Tibial nerve (tissue), 4 donors: ENCODE measurements at places on chromosomes 3 and 15. TPM values are rescaled to one million over a fixed set of nuclear protein-coding genes. Genes with fewer than 3 reads are reported as not detected.

- no peak overlapping the region for H3K27ac ChIP-seq
- H3K36me3 ChIP-seq, result no peaks in the 10 kb centered on the region
- H3K27me3 ChIP-seq, result no peaks in the 10 kb centered on the region
- no peak overlapping the region for H3K4me3 ChIP-seq
- no peaks in the 10 kb centered on the region for H3K4me1 ChIP-seq
Measured at GRCh38 chr3:82163907-82164520, 402.6 kb upstream of the GBE1 start.

DNA sequence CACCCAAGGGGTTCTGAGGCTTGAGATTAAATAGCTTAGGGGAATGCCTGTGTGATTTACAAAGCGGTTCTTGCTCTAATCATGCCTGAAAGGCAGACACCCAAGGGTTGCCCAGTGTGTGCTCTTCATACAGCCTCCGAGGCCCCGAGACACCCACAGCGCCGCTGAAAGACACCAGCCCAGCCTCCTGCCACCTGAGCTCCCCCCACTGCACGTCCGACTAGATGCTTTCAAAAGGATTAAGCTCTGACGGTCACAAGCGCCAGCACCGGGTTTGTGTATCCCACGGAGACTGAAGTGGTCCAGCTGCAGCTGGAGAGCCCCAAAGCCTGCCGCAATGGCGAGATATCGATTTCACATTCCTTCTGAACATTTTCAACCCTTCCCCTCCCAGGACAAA is 50.3 kb downstream of the SPATA12 start:
- H3K36me3 ChIP-seq, result peaks cover 16% of the 10 kb centered on the region
- H3K4me3 ChIP-seq, result no peak overlapping the region
- no peaks in the 10 kb centered on the region for H3K4me1 ChIP-seq
- no peak for DNase-seq
- no peak overlapping the region for H3K27ac ChIP-seq

DNA sequence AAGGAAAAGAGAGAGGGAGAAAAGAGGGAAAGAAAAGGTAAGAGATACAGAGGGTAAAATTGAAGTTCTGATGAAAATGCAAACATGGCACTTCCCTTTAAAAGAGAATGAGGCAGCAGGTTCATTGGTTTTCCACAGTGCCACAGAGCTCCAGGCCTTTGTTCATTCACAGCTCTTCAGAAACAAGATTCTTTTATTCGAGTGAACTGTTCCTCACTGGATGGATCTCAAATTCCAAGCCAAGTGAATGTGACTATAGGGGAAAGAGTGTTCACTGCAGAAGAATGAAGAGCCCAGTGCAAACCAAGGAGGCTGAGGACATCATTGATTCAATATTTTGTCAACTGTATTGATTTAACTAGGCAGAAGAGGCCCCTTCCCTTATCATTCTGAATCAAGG is 280.3 kb upstream of the PROK2 start:
- H3K27me3 ChIP-seq, result no peaks in the 10 kb centered on the region
- H3K36me3 ChIP-seq, result no peaks in the 10 kb centered on the region
- H3K27ac ChIP-seq, result no peak overlapping the region
- no peak overlapping the region for H3K4me3 ChIP-seq
- H3K4me1 ChIP-seq, result no peaks in the 10 kb centered on the region
- DNase-seq, result no peak

The PCCB gene
- total RNA-seq, result 47.4 TPM

The SLCO3A1 gene
- 13.8 TPM for total RNA-seq

DNA sequence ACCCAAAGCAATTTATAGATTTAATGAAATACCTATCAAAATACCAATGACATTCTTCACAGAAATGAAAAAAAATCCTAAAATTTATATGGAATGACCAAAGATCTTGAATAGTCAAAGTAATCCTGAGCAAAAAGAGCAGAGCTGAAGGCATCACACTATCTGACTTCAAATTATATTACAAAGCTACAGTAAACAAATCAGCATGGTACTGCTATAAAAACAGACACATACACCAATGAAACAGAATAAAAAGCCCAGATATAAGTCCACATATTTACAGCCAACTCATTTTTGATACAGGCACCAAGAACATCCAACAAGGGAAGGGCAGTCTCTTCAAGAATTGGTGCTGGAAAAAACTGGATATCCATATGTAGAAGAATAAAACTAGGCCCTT is 54.9 kb upstream of the TMEM158 start:
- H3K4me3 ChIP-seq, result no peak overlapping the region
- no peak overlapping the region for H3K27ac ChIP-seq
- H3K4me1 ChIP-seq, result no peaks in the 10 kb centered on the region
- DNase-seq, result no peak

DNA sequence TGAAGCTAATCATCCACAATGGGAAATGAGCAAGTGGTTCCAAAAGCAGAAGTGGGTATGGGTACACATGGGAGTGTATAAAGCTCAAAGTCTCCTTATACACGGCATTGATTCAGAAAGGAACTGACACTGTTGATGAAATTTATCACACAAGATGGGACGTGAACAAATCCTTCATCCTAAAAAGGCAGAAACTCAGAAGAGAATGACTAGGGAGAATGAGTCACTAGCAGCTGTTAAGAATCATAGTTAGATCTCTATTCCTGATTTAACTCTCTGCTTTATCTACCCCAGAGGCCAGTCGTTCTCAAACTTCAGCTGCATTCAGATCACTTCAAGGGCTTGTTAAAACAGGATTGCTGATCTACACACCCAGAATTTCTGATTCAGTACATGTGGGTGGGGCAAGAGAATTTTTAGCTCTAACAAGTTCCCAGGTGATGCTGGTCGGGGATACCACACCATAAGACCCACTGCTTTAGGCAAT is 97.7 kb upstream of the PHLDB2 start:
- H3K36me3 ChIP-seq, result no peaks in the 10 kb centered on the region
- peak overlapping the region; percentile 88 for H3K27ac ChIP-seq
- H3K4me1 ChIP-seq, result peaks cover 22% of the 10 kb centered on the region

The RARRES1 gene
- total RNA-seq, result 96.8 TPM
